ENCODE measurements at places on chromosomes 3 and 15.

GRCh38 chr15:70212963-70213315, 115.2 kb upstream of the TLE3 start:
- DNase-seq = no peak

DNA sequence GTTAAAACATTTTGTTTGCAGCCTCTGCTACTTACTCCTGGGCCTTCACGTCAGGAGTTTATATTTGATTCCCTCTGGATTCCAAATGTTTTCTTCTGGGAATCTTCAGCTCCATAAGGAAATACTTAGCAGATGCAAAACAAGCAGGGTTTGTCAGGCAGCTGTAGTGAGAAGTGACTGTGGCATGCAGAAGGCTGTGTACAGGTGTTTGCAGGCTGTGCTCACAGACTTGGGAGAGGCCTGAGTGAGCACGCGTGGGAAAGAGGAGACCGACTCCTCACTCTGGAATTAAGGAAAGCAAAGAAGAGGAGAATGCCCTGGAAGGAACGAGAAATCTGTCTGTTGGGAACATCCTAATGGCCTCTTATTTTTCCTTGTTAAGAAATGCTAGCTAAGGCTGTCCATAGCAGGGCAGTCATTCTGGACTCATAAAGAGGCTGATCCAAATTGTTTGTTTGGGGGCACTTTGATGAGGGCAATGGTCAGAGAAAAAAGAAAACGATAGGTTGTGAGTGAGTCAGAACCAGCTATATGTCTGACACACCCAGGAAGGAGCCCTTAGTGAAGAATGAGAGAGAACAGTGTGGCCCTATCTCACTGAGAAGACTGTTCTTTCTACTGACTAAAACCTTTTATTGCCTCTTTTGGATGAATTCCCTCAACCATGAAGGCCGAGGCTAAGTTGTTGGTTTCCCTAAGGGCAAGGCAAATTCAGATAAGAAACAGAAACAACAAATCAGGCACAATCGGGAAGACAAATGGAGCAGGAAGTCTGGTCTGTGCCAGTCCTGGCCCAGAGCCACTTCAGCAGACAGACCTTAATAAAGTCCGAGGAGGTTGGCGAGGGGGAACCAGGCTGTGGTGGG, 82.6 kb downstream of the TGFBR2 start:
- no peak for DNase-seq

DNA sequence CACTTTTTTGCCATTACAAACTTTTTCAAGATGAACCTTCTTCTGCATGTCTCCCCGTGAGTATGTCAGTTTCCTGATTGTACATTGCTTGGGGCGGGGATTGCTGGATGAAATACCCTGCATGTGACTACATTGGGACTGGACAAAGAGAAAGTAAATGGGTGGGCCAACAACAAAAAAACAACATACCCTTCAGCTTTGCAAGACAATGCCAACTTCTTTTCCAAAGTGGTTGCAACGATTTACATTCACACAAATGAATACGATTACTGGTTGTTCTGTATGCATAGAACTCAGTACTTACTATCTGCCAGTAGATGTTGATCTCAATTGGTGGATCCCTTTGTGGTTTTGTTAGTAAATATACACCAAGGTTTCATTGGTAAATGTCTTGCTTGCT, 908.4 kb downstream of the AGBL1 start:
- no peak for DNase-seq

- no peak for DNase-seq
These were observed 20.7 kb upstream of the KLF13 start for GRCh38 chr15:31305796-31306425.

- no peak for DNase-seq
These were observed 245.4 kb upstream of the CDIN1 start for GRCh38 chr15:36334059-36334458.

GRCh38 chr3:177177749-177178221, 19.5 kb downstream of the TBL1XR1 start:
- no peak for DNase-seq

- no peak for DNase-seq
These were observed 60.4 kb downstream of the TFG start for GRCh38 chr3:100769693-100770092.
